Stimulated activated CD8-positive, alpha-beta memory T cell treated with anti-CD3 and anti-CD28 coated beads, Interleukin-4, amount 100 ng/mL, for 1 hour (primary cell): ENCODE measurements at places on chromosomes 4 and X.

DNA sequence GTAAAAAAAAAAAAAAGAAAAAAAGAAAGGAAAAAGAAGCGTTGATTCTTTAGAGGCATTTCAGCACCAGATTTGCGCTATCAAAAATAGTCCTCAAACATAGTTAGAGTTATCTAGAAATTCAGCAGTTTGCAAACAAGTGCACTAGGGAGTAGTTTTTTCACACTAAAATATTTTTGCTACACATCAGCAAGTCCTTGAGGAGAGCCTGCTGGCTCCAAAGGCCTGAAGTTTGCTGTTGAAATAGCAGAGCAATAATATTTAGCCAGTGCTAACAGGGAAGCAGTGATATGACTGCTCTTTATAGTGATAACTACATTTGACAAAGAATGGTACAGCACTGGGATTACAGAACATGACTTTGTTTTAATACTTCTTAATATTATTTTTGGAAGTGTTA lies 472.2 kb downstream of the PCDH7 start:
- DNase-seq: no peak

- no peak for DNase-seq
Measured at GRCh38 chr4:5372198-5372597, 320.9 kb downstream of the STK32B start.

GRCh38 chr4:126369076-126369475 lies 1054.3 kb downstream of the FAT4 start:
- DNase-seq: no peak

DNA sequence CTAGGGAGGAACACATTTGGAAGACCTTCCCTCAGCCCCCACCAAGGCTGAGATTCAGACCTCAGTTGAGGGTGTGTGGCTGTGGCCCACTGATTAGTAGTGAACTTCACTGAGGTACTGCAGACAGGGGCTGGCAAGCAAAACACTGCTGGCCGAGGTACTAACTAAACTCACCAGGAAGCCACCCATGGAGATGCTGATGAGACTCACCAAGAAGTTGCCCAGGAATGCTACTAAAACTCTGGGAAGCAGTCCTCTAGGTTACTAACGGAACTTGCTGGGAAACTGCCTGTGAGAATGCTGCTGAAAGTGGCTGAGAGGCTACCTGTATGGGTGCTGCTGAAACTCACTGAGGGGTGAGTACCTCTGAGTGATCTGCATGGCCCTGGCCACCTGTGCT lies 372.4 kb upstream of the RPS6KA3 start:
- no peak for DNase-seq

DNA sequence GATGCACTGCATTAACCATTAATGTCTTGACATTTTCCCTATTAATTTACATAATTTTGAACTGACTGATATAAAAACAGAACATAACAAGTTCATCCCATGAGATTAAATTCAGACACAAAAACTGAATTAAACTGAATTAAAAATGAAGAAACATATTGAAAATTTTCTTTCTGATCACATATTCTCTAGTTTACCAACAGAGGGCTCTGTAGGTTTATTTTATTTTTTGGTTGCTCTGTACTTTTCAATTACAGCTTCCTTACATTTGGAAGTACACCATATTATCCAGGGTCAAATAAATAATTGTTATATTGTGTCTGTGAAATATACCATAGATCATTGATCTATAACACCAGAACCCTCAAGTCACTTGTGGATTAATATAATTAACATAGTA lies 27.3 kb upstream of the CT83 start:
- DNase-seq: no peak

GRCh38 chrX:117768861-117769604 lies 347.6 kb downstream of the KLHL13 start:
- DNase-seq: no peak

DNA sequence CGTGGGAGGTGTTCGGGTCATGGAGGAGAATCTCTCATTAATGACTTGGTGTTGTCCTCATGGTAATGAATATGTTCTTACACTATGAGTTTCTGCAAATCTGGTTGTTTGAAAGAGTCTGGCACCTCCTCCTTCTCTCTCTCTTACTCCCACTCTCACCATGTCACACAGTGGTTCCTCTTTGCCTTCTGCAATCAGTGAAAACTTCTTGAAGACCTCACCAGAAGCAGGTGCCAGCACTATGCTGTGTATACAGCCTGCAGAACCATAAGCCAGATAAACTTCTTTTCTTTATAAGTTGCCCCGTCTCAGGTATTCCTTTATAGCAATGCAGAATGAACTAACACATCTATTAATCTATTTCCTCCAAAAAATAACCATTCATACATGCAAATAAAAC lies 275.0 kb downstream of the ANTXR2 start:
- DNase-seq: no peak

DNA sequence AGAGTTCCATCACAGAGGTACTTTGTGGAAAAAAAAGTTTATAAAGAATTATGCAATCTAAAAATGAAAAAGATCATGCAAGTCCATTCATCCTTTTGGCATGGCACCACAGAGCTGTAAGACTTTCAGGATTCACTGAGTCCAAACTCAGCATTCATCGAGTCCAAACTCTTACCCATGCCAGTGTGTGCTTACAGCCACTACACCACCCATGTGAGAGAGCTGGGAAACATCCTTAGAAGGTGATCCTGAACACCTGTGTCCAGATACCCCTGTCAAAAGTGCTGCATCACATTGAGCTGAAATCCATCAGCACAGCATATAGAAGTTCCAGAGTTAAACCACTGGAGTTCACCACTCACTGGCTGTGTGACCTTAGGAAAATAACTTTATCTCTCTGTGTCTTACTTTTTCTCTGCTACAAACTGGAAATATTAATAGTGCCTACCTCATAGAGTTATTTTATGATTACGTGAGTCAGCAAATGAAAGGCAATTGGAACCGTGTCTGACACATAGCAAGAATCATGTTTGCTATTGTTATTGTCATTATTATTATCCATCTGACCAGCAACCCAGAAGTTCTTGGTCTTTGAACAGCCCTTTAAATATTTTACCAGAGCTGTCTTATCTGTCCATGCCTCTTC lies 115.0 kb upstream of the FTHL17 start:
- no peak for DNase-seq
